ENCODE measurements at places on chromosomes 1 and 21.

- no peak for DNase-seq
These were observed 7.7 kb downstream of the TTLL10 start for GRCh38 chr1:1181129-1181937.

GRCh38 chr1:44217809-44218410, 4.6 kb downstream of the DMAP1 start:
- peak; percentile 71 for DNase-seq

GRCh38 chr1:40132383-40133311, 28.5 kb upstream of the RLF start:
- peak; percentile 10 for DNase-seq

GRCh38 chr1:160779626-160780397, 16.2 kb upstream of the LY9 start:
- DNase-seq: no peak

DNA sequence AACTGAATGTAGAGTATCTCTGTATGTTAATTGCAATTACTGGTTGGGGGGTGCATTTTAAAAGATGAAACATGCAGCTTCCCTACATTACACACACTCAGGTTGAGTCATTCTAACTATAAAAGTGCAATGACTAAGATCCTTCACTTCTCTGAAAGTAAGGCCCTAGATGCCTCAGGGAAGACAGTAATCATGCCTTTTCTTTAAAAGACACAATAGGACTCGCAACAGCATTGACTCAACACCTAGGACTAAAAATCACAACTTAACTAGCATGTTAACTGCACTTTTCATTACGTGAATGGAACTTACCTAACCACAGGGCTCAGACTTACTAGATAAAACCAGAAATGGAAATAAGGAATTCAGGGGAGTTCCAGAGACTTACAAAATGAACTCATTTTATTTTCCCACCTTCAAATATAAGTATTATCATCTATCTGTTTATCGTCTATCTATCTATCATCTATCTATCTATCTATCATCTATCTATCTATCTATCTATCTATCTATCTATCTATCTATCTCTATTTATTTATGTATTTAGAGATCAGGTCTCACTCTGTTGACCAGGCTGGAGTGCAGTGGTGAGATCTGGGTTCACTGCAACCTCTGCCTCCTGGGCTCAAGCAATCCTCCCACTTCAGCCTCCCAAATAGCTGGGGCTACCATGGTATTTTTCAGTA, 47.8 kb downstream of the CHML start:
- no peak for DNase-seq

DNA sequence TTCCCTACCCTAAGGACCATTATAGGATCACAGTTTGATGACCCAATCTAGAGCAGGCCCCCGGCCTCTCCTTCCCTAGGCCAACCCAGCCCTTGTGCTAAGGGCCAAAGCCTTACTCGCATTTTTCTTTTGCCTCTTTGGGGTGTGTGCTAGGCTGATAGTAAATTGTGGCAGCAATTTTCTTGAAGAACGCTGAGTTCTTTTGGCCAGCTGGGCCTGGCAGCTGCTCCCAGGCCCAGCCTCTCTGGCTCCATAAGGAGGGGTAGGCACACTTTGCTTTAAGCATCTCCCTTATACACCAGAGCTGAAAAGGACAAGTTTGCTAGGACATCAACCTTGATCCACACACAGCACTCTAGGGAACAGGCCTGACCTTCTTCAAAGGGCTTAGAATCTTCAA, 4.2 kb downstream of the OLFML2B start:
- no peak for DNase-seq

DNA sequence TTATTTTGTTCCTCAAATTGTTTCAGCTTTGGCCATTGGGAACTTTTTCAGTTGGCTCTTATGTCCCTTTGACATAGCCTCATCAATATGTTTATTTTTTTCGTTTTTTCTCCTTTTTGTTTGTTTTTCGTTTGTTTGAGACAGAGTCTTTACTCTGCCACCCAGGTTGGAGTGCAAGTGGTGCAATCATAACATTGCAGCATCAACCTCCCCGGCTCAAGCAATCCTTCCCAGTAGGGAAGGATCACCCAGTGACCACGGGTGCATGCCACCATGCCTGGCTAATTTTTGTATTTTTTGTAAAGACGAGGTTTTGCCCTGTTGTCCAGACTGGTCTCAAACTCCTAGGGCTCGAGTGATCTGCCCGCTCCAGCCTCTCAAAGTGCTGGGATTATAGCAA, 8.1 kb downstream of the POLR3GL start:
- DNase-seq: no peak

DNA sequence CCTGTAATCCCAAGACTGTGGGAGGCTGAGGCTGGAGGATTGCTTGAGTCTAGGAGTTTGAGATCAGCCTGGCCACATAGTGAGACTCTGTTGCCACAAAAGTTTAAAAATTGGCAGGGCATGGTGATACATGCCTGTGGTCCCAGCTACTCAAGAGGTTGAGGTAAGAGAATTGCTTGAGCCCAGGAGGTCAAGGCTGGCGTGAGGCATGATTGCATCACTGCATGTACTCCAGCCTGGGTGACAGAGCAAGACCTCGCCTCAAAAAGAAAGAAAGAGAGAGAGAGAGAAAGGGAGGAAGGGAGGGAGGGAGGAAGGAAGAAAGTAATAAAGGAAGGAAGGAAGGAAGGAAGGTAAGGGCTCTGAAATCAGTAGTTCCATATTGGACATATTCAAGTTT, 25.0 kb downstream of the GLUL start:
- no peak for DNase-seq

DNA sequence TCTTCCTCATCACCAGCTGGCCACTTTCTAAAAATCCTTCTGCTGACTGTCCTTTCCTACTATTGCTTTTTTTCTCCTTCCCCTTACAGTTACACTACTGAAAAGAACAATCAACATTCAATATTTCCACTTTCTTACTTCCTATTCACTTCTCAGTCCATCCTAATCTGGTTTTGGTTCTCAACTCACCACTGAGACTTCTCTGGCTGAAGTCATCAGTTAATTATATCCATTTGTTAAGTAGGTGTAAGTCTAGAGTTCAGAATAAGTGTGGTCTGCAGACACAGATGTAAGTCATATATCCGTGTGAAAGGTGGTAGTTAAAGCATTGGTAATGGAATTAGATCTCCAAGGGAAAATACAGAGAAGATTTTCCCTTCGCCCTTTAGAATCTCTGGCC, 21.4 kb downstream of the PEA15 start:
- no peak for DNase-seq
